ENCODE measurements at places on chromosomes 13 and 19.

DNA sequence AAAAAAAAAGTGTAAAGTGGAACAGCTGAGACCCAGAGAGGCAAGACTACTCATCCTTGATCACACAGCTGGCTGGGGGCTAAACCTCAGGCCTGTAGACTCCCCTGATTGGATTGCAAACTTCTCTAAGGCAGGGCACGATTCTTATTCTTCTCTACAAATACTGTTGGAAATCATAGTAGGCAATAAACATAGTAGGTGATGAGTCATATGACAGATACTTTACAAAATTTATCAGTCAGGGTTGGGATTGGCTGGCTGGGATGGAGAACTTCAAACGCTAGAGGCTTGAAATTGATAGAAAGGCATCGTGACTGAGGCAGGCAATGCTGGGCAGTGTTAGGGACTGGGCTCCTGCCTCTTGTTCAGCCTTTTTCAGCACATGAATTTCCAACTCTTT lies 5.9 kb upstream of the MATK start:
- DNase-seq = no peak

DNA sequence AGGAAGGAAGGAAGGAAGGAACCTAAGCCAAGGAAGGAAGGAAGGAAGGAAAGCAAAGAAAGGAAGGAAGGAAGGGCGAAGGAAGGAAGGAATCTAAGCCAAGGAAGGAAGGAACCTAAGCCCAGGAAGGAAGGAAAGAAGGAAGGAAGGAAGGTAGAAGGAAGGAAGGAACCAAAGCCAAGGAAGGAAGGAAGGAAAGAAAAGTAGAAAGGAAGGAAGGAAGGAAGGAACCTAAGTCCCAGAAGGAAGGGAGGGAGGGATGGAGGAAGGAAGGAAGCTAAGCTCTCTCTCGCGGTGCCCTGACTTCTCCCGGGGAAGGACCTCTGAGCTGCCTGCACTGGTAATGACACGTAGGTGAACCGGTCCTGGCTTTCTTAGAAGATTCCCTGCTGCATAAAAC lies 1.3 kb upstream of the RUBCNL start:
- DNase-seq = no peak

DNA sequence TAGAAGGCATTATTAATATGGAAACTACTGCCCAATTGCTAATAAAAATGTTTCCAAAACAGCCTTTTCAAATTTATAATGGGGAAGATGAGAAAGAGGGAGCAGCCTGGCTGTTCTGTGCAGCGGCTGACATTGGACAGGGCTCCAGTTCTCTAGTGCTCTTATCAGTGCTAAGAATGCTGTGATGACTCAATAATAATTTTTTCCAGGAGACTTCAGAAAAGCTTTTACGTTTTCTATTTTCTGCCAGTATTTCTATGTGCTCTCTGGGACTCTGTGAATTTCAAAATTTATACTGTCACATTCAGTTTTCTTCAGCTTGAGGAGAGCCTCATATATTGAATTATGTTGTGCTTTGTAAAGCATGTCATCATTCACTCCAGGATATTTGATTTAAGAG lies 209.6 kb downstream of the VWA8 start:
- DNase-seq = no peak

- no peak for DNase-seq
Observed at GRCh38 chr13:87089391-87089790, 581.8 kb upstream of the SLITRK5 start.

GRCh38 chr19:14979476-14980255 lies at the start of gene SLC1A6:
Gene SLC1A6, minus strand, starts transcription at chr19:14979864. Its CDS starts 6,954 bp downstream, at chr19:14972910.
- DNase-seq = no peak

- DNase-seq = peak; percentile 72
Observed at GRCh38 chr13:42333613-42334328, 61.8 kb downstream of the AKAP11 start.

- DNase-seq = no peak
Observed at GRCh38 chr13:36820222-36820621, 1.2 kb downstream of the RFXAP start.

DNA sequence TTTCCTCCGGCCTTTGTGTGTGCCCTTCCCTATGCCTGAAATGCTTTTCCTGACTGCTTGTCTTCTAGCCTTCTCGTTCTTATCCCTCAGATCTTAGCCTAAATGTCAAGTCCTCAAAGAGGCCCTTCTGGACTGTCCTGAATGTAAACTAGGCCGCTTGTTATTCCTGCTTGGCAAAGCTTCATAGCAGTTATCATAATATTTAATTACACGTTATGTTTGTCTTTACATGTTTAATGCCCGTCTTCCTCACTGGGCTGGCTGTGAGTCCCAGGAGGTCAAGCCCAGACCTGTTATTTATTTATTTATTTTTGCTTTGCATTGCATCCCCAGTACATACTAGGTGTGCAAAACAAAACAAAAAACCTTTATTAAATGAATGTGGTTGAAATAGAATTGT lies 62.7 kb downstream of the SIPA1L3 start:
- DNase-seq = no peak

DNA sequence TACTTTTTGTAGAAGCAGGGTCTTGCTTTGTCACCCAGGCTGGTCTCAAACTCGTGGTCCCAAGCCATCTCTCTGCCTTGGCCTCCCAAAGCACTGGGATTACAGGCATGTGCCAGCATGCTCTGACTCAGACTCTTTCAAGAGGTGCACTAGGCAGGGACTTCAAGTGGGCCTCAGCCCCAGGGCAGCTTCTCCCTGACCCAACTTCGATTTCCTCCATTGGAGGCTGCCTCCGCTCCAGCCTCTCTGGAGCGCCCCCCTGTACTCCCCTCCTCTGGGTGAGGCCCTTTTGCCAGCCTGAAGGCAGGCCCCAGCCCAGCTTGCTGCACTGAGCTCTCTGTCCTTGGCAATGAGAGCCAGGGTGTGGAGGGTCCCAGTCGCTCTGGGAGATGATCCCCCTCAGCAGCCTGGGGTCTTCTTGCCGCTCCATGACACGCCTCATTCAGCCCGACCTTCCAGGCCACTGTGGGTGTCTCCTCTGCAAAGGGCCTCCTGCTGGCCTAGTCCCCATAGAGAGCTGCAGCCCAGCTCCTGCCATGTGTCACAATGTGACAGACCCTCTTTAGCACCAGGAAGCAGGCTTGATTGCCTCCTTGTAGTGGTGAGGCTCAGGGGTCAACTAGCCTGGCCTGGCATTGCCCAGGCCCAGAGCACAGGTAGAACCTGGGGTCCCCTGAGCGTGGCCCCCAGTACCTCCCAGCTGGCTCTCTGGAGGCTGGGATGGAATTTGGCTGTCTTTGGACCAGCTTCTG lies 16.4 kb downstream of the CARM1 start:
- DNase-seq = no peak

DNA sequence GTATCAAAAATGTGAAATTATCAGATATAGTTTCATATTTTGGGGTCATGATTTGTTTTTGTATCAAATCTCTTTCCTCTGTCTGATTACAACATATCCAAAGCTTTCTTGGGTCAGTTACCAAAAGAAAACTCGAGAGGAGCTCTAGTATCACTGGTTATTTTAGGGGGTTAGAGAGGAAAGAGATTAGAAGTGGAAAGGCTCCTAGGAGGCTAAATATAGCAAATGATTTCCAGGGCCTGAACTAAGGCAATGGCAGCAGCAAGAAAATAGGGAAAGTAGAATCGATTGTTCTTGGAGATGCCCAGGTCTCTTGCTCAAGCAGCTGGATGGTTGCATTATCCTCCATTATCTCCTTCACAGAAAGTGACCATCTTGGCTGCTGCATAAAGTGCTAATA lies 72.9 kb downstream of the NHLRC3 start:
- no peak for DNase-seq

- no peak for DNase-seq
Observed at GRCh38 chr19:39679056-39679790, 23.5 kb downstream of the LGALS16 start.

GRCh38 chr19:16252459-16253205 lies 54.9 kb downstream of the AP1M1 start:
- no peak for DNase-seq

- DNase-seq = no peak
Observed at GRCh38 chr13:100602493-100603111, 14.0 kb upstream of the GGACT start.

DNA sequence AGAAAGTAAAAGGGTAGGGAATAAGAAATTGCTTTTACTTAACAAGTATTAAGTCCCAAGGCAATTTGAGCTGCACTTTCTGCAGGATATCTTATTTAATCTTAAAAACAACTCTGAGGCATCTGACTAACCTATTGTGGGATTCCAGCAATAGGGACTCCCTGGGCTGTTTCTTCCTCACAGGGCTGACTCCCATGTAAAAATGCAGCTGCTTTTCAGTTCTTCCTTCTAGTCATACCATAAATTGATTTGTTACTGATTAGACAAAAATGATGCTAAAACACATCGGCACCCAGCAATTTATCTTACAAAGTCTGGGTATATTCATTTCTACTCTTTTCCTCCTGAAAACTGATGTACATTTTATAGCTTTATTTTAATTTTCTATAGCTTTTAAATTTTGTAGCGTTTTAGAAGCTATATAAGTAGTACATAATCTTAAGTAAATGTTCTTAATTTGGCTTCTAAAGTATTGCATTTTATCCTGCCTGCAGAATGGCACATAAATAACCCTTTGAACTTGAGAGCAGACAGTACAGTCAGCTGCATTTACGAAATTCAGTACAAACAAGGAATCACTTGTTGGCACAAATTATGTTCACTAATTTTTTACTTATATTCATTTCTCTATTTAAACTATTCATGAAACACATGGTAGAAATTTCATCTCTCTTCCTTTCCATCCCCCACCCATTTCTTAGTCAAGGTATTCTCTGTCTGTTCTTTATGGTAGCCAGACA lies 102.4 kb upstream of the FRY start:
- DNase-seq = peak; percentile 9

GRCh38 chr19:45952686-45953505 lies 20.8 kb downstream of the NOVA2 start:
- DNase-seq = peak; percentile 47

- peak; percentile 46 for DNase-seq
Observed at GRCh38 chr13:49214917-49215376, 5.2 kb upstream of the MLNR start.

DNA sequence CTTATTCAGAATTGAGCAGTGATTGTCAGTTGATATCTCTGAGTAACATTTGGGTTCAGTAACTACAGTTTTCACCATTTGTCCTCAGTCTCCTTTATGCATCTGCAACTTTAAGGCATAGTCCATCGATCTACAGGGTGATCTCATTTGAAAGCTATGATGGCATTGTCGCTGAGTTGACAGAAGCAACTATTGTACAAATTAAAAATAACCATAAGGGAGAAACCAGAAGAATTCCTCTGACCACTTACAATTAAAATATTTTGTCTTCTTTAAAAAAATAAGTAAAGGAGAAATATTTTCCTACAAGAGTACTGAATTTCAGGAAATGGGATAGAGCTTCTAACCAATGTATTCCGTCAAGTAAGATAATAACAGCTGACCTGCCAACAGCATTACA lies 30.6 kb downstream of the RAP2A start:
- no peak for DNase-seq

- DNase-seq = no peak
Observed at GRCh38 chr13:81726037-81726726, 1385.3 kb upstream of the SPRY2 start.

GRCh38 chr19:54179921-54180461 lies 7.0 kb upstream of the TMC4 start:
- DNase-seq = peak; percentile 92

DNA sequence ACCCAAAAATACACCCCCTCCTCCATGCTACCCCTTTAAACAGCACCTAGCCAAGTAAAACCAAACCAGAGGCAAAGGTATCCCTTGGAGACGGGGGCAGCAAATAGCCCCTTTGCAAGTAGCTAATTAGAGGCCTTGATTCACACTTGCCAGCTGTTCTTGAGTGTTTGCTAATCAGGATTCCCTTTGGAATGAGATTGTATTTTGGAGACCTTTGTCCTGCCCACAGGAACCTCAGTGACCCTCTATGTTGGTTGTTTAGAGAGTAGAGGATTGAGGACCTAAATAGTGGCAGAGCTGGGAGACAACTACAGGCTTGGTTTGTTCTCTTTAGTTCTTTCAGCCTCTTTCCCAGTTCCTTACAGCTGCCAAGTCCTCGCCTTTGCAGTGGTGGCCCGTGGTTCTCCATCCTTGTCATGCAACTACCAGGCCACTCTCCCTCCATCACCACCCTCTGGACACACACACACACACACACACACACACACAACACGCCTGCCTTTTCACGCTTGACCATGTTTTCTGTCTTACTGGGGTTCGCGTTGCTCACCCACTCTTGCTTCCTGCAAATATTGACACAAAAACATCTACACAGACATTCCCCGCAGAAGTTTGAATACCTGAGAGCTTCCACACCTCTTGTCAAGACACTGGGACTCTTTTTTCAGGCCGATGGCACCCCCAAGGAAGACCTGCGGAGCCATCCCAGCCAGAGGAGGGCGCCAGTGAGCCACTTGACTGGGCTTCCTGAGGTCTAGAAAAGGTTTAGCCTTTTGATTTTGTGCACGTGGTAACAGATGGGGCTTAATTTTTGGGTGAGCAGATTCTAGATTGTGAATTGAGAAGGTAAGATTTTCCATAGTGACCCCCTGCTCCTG lies 80.0 kb upstream of the GPR183 start:
- DNase-seq = peak; percentile 77

DNA sequence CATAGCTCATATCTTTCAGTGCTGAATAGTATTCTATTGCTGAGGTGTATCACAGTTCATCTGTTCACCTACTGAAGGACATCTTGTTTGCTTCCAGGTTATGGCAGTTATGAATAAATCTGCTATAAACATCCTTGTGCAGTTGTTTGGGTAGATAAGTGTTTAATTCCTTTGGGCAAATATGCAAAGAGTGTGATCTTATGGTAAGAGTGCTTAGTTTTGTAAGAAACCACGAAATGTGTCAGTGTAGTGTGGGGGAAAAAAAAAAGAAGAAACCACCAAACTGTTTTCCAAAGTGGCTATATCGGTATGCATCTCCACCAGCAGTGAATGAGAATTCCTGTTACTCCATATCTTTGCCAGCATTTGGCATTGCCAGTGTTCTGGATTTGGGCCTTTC lies 93.3 kb downstream of the PIBF1 start:
- no peak for DNase-seq

GRCh38 chr13:31775148-31775547 lies 35.8 kb downstream of the RXFP2 start:
- no peak for DNase-seq

DNA sequence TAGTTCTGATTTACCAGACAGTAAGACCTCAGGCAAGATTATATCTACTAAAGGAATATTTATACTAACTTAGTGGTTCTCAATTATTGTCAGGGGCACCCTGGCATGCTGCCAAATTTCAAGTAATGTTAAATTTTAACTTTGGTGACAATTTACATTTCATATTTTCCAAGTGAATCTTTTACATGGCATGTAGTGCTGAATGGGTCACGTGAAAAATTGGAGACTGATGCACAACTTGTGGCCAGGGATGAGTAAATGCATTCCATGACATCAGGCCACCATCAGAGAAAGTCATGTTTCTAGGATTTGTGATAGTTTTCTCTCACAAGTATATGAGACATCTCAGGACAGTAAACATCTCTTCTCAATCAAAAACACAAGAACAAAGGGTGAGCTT lies 202.6 kb upstream of the SOX21 start:
- DNase-seq = no peak

GRCh38 chr13:60332682-60333081 lies 64.3 kb upstream of the TDRD3 start:
- DNase-seq = no peak
